ENCODE measurements at places on chromosomes 3 and 15.

GRCh38 chr3:40846451-40846850 lies 321.7 kb downstream of the ZNF621 start:
- no peak for DNase-seq

- no peak for DNase-seq
These were observed 7.5 kb downstream of the PLIN1 start for GRCh38 chr15:89671687-89672086.

DNA sequence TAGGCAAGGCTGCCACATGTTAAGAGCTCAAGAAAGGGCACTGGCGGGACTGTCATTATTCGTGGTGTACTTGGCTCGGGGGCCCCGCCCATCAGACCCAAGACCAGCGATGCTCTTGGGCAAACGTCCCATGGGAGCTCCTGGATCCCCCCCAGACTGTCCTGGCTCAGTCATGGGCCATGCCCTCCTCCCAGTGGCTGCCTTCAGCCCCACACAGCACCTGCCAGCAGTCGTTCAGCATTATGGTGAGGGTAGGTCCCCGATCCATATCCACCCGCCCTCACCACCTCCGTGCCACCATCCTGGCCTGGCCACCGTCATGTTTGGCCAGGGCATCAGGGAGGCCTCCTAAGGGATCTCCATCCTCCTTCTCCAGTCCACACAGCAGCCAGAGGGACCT lies 51.4 kb upstream of the IQSEC1 start:
- DNase-seq = no peak

DNA sequence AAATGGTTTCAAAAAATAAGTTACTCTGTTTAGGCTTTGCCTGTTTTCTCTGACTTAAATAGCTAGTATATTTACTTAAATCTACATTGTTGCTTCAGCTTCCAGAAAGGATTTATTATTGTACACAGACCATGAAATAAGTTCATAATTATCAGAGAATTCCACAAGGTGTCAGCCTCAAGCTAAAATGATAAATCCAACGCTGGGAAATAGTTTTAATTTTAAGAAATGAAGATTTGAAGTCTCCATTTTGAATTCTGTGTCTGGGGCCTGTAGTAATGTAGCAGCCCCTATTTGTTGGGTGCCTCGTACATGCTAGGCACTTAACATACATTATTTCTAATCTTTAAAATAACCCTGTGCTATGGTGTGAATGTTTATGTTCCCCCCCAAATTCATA lies 92.6 kb upstream of the KCNMB2 start:
- DNase-seq = no peak

DNA sequence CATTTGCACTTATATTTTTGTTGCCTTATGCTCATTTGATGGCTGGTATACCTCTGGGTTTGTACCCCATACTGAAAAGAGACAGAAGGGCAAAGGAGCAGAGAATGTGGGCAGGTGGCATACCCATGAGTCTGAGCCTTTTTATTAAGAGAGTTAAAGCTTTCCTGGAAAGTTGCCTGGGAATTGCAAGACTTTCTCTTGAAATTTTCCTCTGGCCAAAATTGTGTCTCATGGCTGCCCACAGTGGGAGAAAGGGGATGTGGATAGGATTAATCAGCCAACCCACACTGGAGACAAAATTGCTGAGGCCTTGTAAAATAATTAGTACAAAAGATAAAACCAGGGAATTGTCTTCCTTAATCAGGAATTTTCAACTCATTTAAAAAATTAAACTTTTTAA lies 8.2 kb upstream of the NMD3 start:
- no peak for DNase-seq

- no peak for DNase-seq
These were observed 103.8 kb upstream of the TJP1 start for GRCh38 chr15:29926083-29926388.

DNA sequence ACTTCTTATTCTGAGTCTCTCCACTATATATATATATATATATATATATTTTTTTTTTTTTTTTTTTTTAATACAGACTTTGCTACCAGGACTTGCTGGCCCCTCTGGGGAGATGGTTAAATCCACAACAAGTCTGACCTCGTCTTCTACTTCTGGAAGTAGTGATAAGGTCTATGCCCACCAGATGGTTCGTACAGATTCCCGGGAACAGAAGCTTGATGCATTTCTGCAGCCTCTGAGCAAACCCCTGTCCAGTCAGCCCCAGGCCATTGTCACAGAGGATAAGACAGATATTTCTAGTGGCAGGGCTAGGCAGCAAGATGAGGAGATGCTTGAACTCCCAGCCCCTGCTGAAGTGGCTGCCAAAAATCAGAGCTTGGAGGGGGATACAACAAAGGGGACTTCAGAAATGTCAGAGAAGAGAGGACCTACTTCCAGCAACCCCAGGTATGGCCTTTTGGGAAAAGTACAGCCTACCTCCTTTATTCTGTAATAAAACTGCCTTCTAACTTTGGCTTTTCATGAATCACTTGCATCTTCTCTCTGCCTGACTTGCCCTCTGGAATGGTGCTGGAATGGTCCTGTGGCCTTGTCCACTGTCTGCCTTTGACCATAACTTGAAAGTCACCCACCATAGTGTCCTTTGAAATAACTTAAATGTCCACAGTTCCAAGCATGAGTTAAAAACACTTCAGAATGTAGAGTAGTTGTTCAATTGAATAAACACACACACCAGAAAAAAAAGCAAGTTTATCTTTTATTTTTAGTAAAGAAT lies 32.4 kb downstream of the MLH1 start:
- no peak for DNase-seq

DNA sequence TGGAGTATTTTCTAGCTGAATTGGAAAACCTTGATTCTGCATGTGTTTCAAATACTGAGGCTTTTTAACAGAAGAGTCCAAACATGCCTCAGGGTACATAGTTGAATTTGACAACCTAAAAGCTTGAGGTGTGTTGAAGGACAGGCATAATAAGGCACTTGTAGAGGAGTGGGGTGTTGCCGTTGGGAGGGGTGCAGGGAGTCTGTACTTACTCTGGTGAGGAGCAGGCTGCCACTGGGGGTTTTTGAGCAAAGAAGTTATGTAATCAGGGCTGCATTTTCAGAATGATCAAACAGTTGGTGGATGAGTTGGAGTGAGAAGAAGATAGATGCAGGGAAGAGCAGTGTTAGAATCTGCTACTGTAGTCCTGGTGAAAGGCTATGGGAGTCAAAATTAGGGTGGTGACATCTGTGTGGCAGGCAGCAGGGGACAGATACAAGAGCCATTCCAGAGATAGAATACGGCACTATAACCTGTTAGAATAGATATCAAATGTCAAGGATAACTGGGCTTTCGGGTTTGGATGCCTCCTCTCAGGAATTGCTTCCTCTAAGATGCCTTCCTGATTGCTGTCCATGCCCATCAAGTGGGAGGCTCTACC lies 161.6 kb downstream of the GHSR start:
- no peak for DNase-seq

- no peak for DNase-seq
These were observed 101.0 kb downstream of the PLXNA1 start for GRCh38 chr3:127083778-127084397.

DNA sequence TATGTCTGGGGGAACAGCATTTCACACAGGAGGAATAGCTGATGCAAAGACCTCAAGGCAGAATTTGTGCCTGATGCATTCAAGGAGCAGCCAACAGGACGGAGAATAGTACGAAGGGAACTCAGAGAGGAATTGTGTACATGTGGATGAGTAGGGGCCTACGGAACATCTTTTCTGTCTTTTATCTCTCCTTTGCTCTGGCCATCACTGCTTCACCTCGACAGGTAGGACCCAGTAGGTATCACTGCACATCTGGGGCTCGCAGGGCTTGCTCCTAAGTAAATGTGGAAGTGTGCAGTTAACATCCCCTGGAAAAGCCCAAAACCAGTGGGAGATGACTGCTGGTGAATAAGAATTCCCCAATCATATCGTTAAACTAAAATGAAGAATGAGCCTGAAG lies 56.4 kb upstream of the POU1F1 start:
- no peak for DNase-seq

DNA sequence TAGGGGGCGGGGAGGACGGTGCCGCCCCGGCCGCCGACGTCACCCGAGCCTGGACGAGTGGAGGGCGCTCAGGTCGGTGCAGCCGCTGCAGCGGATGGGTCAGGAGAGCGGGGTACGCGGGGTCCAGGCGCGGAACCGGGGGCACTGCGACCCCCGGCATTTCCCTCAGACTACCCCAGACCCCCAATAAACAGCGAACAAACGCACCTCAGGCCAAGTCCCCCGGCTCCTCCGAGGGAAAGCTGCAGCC lies 78.9 kb downstream of the IQSEC1 start:
- no peak for DNase-seq

- DNase-seq = no peak
These were observed 22.3 kb upstream of the P2RY13 start for GRCh38 chr3:151351648-151352047.

DNA sequence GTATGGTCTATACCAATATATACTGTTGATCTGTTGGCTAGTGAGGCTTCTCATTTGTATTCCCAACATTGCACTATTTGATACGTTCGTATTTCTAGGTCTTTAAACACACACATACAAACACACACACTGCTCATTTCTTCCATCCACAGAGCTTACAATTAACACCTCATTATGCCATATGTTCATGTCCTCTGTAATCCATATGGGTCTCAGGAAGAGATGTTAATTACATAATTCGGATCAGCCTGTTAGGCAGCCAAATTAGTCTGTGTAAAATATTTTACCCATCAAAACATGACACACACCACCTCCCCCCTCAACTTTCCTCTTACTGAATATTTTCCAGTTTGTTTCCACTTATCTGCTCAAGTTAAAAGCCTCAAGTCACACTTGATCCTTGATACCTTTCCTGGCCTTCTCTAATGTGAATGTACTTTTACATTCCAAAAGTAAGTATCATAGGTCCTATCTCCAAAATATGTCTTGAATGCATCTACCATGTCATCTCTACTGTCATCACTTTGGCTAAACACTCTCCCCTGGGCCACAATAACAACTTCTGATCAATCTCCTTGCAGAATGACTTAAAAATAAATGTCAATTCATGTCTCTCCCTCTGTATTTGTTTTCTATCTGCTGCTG lies 28.2 kb downstream of the EOGT start:
- DNase-seq = no peak

GRCh38 chr3:43962043-43962442 lies 271.3 kb downstream of the ABHD5 start:
- no peak for DNase-seq

DNA sequence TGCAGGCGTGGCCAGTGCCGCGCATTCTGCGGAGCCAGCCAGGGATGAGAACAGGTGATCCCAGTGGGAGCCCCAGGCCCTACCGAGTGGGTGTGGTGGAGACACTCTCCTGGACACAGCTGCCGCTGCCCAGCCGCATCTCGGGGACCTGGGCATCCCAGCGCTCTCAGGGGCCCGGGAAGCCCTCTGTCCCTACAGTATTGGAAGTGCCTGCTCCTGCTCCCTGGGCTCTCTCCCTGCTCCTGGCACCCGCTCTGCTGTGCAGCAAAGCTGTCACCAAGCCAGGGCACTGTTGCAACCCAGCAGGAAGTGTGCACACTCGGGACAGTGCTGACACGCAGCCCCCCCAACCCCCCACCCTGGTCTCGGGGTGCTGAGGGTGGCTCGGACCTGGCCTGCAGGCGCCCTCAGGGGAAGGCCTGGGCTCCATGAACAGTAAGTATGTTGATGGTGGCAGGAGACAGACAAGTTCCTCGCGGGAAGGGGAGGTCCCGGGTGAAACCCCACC lies 1177.4 kb upstream of the GBE1 start:
- no peak for DNase-seq

DNA sequence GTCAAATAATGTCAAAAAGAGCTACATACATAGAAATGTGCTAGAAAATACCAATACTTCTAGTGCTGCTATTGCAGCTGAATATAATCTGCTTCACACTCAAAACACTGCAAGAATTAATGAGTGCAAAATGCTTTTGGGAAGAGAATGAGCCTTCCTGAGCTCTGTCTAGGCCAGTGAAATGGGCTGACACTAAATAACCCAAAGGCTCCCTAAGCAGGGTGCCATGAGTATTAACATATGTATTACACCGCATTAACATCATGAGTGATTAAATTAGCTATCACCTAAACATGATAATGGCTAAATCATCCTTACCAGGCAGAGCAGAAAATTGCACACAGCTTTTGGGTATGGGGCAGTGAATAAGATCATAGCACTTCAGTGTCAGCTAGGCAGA lies 806.3 kb upstream of the NECTIN3 start:
- no peak for DNase-seq

- no peak for DNase-seq
These were observed 133.7 kb upstream of the BCL6 start for GRCh38 chr3:187878772-187879518.

DNA sequence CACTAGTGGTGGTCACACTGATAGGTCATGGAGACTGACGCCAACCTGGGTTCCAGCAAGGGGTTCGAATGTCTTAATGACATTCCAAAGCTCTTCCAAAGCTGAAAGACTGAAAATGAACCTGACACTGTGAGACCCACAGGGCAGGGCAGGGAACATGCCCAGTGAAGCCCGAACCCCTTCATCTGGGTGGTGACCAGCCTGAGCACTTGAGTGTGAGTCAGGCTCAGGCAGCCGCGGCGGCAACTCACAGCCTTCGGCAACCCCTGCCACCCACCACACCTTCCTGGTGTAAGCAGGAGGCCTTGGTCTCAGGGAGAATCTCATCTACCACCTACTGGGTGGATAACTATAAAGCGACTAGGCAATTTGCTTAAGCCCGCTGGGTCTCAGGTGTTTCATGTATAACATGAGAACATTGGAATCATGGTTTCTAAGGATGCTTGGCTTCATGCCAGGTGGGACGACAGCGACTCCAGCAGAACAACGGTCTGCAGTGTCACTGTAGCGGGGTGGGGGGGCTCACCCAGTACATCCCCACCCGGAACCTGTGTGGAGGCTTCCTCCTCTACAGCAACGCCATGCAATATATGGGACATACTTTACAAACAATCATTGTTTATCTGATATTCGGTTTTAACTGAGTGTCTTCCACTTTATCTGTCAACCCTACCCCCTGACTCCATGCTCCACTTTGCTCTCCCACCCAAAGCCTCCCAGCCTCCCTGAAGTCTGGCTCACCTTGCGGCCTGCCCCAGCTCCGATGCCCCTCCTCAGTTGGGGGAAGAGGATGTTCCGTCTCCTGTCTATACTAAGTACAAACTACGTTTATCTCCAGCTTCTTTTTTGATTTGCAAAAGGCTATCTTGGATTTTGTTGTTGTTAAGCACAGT lies 125.0 kb upstream of the MEF2A start:
- no peak for DNase-seq

DNA sequence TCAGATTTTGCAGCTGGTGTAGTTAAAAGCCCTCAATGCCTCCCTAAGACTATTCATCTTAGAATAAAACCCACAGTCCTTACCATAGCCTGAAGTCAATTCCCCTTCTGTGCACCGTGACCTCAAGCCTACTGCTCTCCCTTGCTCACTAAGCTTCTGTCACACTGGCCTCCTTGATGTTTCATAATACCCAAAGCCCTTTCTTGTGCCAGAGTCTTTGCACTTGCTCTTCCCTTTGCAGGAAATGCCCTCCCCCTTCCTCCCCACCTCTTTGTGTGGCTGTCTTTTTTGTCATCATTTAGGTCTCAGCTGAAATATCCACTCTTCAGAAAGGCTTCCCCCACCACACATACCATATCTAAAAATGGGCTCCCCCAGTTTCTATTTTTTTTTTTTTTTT lies 4.2 kb upstream of the PLEKHO2 start:
- no peak for DNase-seq

GRCh38 chr3:85074003-85074402 lies 115.2 kb downstream of the CADM2 start:
- no peak for DNase-seq

- no peak for DNase-seq
These were observed 249.9 kb upstream of the TLE3 start for GRCh38 chr15:70347321-70348225.

- no peak for DNase-seq
These were observed 49.6 kb downstream of the SUMF1 start for GRCh38 chr3:4417449-4417848.

Data from effector CD4-positive, alpha-beta T cell (primary cell).